Left renal pelvis (tissue), 4 donors: ENCODE measurements at places on chromosomes 2 and 18. TPM values are rescaled to one million over a fixed set of nuclear protein-coding genes. Genes with fewer than 3 reads are reported as not detected.

Gene TCF23
- 0.72 TPM for polyA plus RNA-seq

Gene EPAS1
- 58.5 TPM for polyA plus RNA-seq

Gene FBXO41
- 1.1 TPM for polyA plus RNA-seq

Gene LRRC30
- not detected for polyA plus RNA-seq

Gene SCTR
- polyA plus RNA-seq: 5.8 TPM

Gene OTOF
- polyA plus RNA-seq: 0.09 TPM

Gene HRH4
- polyA plus RNA-seq: 0.10 TPM

Gene POTEF
- 0.06 TPM for polyA plus RNA-seq

Gene ABHD1
- 0.80 TPM for polyA plus RNA-seq

Gene ST6GAL2
- 19.1 TPM for polyA plus RNA-seq

Gene ARPC2
- 275 TPM for polyA plus RNA-seq

Gene SCN9A
- polyA plus RNA-seq: 2.0 TPM

Gene CYP27C1
- polyA plus RNA-seq: 12.8 TPM

Gene MEIS1
- polyA plus RNA-seq: 139 TPM

Gene CCDC93
- polyA plus RNA-seq: 42.7 TPM

Gene SLC23A3
- 23.0 TPM for polyA plus RNA-seq

Gene SERPINB13
- not detected for polyA plus RNA-seq

Gene HOXD13
- polyA plus RNA-seq: 0.22 TPM

Gene FNDC4
- 11.5 TPM for polyA plus RNA-seq

Gene UNC80
- polyA plus RNA-seq: 0.79 TPM

Gene ATL2
- polyA plus RNA-seq: 66.8 TPM

Gene GALNT14
- 30.3 TPM for polyA plus RNA-seq

Gene RFTN2
- 18.3 TPM for polyA plus RNA-seq

Gene KCNG3
- 0.89 TPM for polyA plus RNA-seq
